ENCODE measurements at places on chromosomes 5 and 9.

DNA sequence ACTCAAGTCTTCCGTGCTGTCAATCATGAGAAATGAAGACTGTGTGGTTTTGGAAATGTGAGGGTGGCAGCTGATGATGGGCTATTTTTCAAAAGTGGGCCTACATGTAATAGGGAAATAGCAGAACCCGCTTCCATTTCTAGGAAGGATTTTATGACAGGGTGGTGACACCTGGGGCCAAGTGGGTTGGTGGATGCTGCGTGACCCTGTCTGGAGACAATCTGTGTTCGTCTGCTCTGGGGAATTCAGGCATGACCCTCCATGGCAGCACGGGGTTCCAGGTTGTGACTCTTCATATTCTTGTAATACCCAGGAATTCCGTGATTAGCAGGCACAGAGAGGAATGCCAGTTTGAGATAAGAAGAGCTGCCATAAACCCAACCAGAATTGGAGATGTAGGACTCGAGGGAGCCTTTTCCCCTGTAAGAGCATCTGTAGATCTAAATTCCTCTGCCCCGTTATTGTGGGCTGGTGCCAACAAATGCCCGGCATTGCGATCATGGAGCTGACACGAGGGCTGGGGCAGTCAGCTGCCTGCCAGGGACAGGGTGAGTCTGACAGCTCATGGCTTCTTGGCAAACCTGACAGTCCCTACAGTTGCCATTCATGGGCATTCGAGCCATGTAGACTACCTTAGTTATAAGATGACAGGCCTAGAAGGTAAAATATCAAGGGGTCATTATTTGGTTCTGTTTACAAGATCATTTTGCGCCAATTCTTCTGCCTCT lies 279.7 kb downstream of the GADD45G start:
- DNase-seq: no peak

DNA sequence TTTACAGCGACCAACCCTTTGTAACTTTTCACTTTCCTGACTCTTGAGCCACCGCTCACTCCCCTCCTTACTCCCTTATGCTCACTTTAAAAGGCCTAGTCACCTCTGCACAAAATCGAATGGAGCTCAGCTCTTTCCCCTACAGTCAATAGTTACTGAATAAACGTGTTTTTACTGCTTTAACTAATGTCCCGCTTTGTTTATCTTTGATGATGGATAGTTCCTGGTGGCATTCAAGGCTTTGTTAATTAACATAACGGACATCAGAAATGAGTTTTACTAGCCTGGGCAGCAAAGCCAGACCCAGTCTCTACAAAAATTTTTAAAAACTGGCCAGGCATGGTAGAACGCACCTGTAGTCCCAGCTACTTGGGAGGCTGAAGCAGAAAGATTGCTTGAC lies 5.0 kb downstream of the SERINC5 start:
- DNase-seq: no peak

DNA sequence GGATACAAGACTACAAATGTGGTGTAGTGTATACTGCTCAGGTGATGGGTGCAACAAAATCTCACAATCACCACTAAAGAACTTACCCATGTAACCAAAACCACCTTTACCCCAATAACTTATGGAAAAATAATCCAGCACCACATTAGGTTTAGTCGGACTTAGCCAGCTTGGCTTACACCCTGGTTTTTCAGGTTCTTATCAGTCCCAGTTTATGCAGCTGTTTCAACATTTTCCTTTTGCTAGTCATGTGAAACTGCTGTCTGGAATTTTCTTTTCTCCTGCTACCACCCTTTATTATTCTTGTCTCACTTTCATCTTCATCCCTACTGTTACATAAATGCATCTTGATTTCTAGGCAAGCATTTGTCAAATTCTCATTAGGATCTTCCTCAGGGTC lies 51.5 kb downstream of the STK32A start:
- no peak for DNase-seq

- no peak for DNase-seq
Observed at GRCh38 chr9:123860603-123861002, 69.3 kb downstream of the DENND1A start.

- no peak for DNase-seq
Observed at GRCh38 chr5:62306323-62306895, 403 bp downstream of the KIF2A start.

Data from skeletal muscle cell (primary cell).